ENCODE measurements at places on chromosomes 6 and 20.

- no peak for DNase-seq
These were observed 72.0 kb downstream of the DACT2 start for GRCh38 chr6:168247443-168248147.

GRCh38 chr6:90835596-90836212, 248.8 kb upstream of the MAP3K7 start:
- no peak for DNase-seq

DNA sequence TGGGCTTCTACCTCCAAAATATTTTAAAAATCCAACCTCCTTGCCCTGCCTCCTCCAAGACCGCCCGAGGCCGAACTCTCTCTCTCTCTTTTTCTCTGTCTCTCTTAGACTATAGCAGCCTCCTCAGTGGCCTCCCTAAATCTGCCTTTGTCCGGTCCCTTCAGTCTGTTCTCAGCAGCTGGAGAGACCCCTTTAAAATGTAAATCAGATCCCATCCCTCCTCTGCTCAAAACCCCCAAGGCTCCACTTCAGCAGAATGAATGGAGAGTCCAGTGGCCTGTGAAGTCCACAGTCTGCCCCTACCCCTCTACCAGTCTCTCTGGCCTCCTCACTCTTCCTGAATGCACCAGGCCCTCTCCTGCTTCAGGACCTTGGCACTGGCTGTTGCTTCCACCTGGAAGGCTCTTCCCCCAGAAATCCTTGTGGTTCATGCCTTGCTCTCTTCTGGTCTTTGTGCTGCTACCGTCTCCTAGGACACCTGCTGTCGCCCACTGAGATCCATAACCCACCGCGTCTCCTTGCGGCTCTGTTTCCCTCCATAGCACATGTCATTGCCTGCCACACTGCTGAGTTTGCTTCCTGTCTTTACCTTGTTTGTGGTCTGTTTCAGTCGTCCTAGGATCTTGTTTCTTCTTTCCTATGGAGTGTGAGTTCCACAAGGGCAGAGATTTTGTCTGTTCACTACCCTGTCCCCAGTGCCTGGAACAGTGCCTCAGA, 6.0 kb downstream of the MLN start:
- DNase-seq, result no peak

DNA sequence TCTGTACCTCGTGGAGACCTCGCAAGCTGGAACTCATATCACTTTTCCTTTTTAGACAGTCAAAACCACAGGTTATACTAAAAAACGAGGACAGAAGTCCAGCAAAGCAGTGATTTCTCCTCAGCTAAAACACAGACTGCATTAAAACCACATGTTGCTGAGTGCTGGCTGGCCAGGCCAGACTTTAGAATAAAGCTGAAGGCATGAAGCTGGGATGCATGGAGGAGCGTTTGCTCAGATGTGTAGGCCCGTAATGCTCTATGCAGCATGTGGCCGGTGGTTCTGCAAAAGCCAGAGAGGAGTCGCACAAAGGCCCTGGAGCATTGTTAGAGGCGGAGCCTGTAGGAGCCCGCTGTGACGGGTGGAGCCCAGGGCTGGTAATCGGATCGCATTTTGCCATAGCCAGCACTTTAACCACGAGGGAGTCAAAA, 83.6 kb downstream of the SMOC2 start:
- DNase-seq, result no peak

Measured in activated CD8-positive, alpha-beta memory T cell treated with anti-CD3 and anti-CD28 coated beads for 1 hour (primary cell).